ENCODE measurements at places on chromosomes 2 and 18.

DNA sequence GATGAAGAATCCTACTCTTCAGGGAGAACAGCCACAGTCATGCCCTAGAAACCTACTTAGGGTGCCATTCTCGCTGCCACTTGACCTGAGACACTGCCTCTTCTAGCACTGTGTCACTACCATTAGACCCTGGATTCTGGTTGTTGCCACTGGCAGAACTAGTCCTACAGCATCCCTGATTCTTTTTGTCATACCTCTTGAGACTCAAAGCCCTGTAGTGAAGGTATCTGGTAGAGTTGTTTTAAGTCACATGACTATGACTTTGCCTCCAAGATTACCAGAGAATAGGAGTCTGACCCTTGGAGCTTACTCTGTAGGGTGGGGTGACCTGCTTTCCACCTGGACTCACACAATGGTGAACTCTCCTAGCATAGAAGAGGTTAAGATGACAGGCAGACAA lies 296.7 kb downstream of the TNS1 start:
- DNase-seq = no peak

- DNase-seq = no peak
Observed at GRCh38 chr2:5454051-5454390, 238.2 kb upstream of the SOX11 start.

- no peak for DNase-seq
Observed at GRCh38 chr18:50638884-50639420, 79.1 kb downstream of the MAPK4 start.

DNA sequence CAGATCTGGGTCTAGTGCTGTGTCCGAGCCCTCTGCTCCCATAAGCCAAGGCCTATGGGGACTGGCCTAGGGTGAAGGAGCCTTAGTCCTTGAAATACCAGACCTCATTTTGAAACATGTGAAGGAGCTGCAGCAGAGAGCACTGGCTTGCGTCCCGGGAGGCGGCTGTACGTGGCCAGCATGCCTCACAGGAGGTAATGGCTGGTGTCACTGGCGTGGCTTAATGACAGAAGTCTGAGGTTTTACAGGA lies 72.7 kb upstream of the OTOS start:
- no peak for DNase-seq

GRCh38 chr2:164818149-164819136 lies 23.2 kb downstream of the COBLL1 start:
- DNase-seq = no peak

DNA sequence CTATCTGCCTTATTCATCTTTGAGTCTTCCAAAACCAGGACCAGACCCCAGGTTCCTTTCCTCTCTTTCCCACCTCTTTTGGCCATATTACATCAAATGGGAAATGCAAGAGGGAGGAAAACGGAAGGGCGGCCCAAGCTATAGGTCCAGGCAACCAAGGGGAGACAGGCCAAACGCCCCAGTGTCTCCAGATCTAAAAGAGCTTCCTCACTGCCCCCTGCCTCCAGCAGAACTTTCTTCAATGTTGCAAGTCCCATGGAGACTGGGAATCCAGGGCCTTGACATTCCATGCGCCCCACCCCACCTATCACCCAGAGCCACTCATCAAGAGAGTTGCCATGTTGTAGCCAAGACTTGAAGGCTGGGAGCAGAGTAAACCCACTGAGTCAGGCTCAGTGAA lies 15.4 kb downstream of the TNS1 start:
- DNase-seq = no peak
